ENCODE measurements at places on chromosomes 1 and 21.

GRCh38 chr1:247576514-247576913, 11.6 kb upstream of the OR2G2 start:
- H3K27ac ChIP-seq = no peak overlapping the region
- no peaks in the 10 kb centered on the region for H3K27me3 ChIP-seq
- DNase-seq = no peak
- no peaks in the 10 kb centered on the region for H3K4me1 ChIP-seq
- no peak overlapping the region for H3K4me3 ChIP-seq

DNA sequence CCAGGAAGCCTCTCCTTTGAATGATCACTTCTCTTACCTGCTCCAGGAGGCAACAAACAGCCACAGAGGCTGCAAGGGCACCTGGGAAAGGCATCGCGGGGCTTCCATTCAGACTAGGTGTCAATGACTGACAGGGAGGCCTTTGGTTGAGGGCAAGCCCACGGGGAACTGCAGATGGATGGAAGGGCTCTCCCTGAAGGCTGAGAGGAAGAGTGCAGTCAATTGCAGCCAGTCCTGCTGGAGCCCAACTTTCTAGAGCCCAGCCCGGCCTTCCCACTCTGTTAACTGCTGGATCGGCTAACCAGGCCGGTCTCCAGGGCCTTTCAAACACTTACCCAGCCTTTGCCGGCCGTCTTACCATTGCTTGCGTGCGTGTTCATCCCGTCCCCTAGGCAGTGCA, 89.3 kb downstream of the LACTBL1 start:
- H3K27ac ChIP-seq = no peak overlapping the region
- no peak overlapping the region for H3K4me3 ChIP-seq
- no peaks in the 10 kb centered on the region for H3K36me3 ChIP-seq
- no peaks in the 10 kb centered on the region for H3K27me3 ChIP-seq

DNA sequence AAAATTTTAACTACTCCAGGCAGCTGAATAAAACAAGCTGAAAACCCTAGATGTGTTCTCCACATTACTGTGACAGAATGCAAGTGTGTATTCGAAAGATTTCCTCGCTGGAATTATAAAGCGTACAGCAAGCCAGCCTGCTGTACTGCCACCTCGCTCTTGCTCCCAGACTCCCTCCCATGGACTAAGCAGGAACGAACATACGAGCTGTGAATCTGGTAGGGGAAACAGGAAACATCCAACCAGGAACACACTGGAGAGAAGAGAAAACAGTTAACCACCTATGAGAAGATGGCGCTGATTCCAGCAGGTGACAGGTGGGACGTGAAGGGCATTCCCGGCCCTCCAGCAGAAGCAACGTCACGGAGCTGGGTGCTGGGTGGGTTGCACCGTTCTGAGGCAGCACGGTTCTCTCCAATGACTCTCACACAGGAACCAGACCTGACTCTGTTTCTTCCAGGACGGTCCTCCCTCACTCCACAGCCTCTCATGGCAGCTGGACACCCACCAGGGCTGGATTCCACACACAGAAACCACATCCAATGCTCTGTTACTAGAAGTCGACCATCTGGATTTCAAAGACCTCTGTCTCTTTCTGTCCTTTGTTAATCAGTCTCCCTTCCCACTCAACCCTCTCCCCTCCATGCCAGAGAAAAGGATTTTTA, 219.2 kb downstream of the RERE start:
- no peaks in the 10 kb centered on the region for H3K27me3 ChIP-seq
- DNase-seq = no peak
- H3K36me3 ChIP-seq = no peaks in the 10 kb centered on the region
- H3K4me1 ChIP-seq = peaks cover 16% of the 10 kb centered on the region

DNA sequence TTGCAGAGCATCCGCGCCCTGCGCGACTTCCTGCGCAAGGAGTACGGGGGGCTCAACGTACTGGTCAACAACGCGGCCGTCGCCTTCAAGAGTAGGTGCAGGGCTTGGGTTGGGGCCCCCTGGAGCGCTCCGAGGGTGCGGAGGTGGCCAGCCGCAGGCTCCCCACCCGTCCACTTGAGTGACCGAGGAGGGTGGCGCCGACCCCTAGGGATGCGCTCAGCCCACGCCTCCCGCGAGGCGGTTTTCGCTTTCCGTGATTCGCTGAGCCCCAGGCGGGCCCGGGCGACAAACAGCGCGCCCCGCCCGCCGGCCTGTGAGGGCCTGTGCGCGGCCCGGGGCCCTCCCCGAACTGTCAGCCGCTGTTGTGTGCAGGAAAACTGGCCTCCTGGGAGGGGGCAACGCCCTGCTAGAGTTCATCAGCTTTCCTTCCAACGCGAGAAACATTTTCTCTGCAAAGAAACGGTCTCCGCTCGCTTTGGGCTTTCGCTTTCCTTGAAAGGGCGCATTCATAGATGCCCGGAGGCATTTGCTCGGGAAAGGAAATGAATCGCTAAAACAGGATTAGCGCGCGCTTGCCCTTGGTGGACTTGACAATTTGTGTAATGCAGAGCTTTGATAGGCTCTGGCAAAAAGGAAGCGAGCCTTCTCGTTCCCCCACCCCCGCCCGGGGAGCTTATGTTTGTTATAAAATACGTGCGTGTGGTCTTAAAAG, 668 bp downstream of the CBR3 start:
- no peak overlapping the region for H3K27ac ChIP-seq
- DNase-seq = no peak
- H3K36me3 ChIP-seq = no peaks in the 10 kb centered on the region
- peaks cover 8% of the 10 kb centered on the region for H3K4me1 ChIP-seq

DNA sequence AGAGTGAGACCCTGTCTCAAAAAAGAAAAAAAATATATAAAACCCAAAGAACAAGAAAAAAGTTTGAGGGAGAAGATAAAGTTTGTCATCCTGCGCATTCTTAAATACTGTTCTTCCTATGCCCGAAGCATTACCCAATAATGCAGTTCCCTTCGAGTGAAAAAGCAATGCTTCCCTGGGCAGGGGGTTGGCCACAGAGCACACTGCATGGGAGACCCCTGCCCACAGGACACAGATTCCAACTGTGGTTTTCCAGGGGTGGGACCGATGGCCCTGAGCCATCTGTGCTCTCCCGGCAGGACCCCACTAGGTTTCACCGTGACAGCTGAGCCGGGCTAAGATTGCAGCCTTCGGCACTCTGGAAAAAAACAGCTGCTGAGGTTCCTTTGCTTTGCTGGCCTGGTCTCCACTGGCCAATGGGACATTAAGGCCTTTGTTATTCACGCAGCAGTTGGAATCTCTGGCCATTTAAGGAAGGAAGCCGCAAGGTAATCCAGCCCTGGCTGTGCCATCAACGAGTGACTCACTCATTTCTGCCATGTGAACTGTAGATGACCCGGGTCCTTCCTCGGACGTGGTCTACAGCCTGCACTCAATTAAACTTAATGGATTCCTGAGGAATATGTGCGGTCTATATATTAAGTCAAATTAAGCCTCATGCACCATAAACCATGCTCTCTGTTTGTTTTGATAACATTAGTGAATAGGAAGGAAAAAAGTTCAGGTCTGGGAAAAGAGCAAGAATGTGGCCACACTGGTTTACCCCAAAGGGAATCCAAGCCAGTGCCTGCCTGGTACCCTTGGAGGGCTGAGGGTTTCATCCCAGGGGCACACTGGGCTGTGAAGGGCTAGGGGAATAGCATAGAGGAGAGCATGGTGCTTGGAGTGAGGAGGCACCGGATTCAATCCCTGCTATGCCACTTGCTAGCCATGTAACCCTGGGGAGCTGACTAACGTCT, 163.2 kb downstream of the ZBTB18 start:
- no peaks in the 10 kb centered on the region for H3K27me3 ChIP-seq
- H3K4me1 ChIP-seq = peaks cover 3% of the 10 kb centered on the region
- no peaks in the 10 kb centered on the region for H3K36me3 ChIP-seq
- no peak overlapping the region for H3K4me3 ChIP-seq
- no peak overlapping the region for H3K27ac ChIP-seq

DNA sequence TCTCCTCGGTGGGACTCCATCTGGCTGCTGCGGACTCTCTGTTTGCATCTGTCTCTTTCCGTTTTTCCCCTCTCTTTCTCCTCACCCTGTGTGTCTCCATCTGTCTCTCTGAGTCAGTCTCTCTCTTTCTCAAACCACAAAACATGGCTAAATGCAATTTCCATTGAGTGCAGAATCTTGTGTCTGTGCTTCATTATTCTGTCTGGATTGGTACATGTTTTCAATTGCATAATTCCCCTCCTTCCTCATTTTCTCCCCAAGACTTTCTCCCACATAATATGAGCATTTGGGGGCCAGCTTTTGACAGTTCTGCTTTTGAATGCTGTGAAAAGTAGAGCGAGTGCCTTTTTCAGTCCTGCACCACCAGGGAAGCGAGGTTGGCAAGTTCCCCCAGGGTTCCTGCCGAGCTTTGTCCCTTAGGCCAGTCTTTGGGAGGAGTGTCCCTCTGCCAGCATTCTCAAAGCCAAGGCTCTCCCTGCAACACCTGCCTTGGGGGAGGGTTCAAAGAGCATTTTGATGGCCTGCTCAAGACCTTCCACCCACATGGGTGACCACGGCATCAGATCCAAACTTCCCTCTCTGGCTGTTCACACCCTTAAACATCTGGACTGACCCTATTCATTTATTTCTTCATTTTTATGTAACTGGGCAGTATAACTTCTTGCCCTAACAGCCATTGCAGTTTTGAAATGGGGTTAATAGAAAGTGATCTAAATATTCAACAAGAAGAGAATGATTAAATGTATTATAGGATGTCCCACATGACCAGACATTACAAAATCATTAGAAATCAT, 32.8 kb upstream of the SCMH1 start:
- no peaks in the 10 kb centered on the region for H3K36me3 ChIP-seq
- no peak for DNase-seq
- peaks cover 1% of the 10 kb centered on the region for H3K27me3 ChIP-seq
- H3K27ac ChIP-seq = no peak overlapping the region
- H3K4me1 ChIP-seq = no peaks in the 10 kb centered on the region

GRCh38 chr1:168091720-168092550, 44.8 kb downstream of the GPR161 start:
- H3K27ac ChIP-seq = no peak overlapping the region
- H3K4me3 ChIP-seq = no peak overlapping the region
- DNase-seq = no peak

GRCh38 chr1:176595217-176595616, 132.2 kb downstream of the PAPPA2 start:
- no peak overlapping the region for H3K27ac ChIP-seq
- no peaks in the 10 kb centered on the region for H3K27me3 ChIP-seq
- no peaks in the 10 kb centered on the region for H3K4me1 ChIP-seq
- DNase-seq = no peak
- no peaks in the 10 kb centered on the region for H3K36me3 ChIP-seq

- H3K27ac ChIP-seq = no peak overlapping the region
- H3K4me1 ChIP-seq = no peaks in the 10 kb centered on the region
- no peaks in the 10 kb centered on the region for H3K27me3 ChIP-seq
- no peak overlapping the region for H3K4me3 ChIP-seq
- H3K36me3 ChIP-seq = peaks cover 27% of the 10 kb centered on the region
These were observed 47.1 kb downstream of the SSX2IP start for GRCh38 chr1:84643183-84643582.

DNA sequence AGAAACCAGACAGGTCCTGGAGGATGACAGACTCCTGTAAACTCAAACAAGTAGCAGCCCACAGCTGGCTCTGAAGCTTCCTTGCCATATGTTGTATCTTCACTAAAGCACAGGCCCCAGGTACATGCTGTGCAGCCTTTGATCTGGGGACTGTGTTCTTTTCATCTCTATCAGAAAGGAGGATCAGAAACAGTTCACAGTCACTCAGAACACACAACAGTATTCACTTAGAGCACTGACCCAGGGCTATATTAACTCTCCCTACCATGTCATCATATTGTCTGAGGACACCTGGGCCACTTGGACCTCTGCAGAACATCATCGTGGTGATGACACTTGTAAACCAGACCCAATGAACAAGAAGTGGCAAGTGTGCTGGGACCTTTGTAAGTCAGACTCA, 222.0 kb downstream of the SETD4 start:
- no peak overlapping the region for H3K27ac ChIP-seq
- no peak for DNase-seq
- no peaks in the 10 kb centered on the region for H3K4me1 ChIP-seq
- no peak overlapping the region for H3K4me3 ChIP-seq
- H3K27me3 ChIP-seq = no peaks in the 10 kb centered on the region
- H3K36me3 ChIP-seq = no peaks in the 10 kb centered on the region

DNA sequence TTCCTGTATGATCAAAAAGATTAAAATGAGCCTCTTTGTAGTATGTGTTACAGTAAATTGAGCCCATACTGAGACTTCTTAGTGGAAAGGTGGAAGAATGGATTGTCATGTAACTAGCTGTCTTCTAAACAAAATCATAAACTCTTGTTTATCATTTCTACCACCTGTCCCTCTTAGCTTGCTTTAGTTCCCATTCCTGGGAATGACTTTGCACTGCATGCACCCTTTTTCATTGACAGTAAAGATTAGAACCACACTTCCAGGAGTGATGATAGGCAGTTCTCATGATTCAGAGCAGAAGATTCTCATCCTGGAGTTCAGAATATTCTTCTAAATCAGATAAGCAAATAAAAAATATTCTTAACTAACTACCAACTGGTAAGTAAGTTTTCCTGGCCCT, 28.0 kb downstream of the DENND2D start:
- no peak overlapping the region for H3K27ac ChIP-seq
- peaks cover 78% of the 10 kb centered on the region for H3K36me3 ChIP-seq
- DNase-seq = no peak
- no peaks in the 10 kb centered on the region for H3K27me3 ChIP-seq
- no peaks in the 10 kb centered on the region for H3K4me1 ChIP-seq

GRCh38 chr1:191174298-191174697, 696.6 kb upstream of the BRINP3 start:
- H3K4me1 ChIP-seq = peaks cover 12% of the 10 kb centered on the region
- no peak overlapping the region for H3K27ac ChIP-seq
- no peaks in the 10 kb centered on the region for H3K36me3 ChIP-seq
- H3K27me3 ChIP-seq = no peaks in the 10 kb centered on the region
- no peak overlapping the region for H3K4me3 ChIP-seq

DNA sequence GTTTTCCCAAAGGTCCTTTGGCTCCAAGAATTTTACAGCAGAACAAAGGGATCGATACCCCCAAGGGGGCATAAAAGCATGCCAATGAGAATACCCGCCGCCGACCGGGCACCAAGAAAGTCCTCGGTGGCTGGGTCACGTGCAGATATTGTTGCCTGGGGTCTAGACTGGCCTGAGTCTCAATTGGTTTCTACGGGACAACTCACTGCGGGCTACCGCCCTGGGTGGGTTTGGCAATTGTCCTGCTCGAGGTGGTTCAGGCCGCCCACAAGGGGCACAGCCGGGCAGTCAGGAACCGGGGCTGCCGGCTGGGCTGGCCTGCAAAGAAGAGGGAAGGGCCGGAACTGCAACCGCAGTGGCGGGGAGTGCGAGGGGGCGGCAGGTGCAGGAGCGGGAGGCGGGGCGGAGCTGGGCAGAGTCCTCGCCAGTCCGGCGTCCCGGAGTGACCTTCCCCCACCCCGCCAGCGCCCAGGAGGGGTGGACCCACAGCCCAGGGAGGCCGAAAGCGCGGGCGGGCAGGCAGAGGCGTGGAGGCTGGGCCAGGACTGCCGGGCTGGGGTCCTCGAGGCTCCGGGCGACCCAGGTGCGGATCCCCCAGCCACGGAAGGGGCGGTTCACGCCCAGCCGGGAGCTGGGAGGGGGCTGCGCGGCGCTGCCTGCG, 926 bp upstream of the ATP1B1 start:
- H3K4me1 ChIP-seq = peaks cover 34% of the 10 kb centered on the region
- no peaks in the 10 kb centered on the region for H3K27me3 ChIP-seq
- H3K4me3 ChIP-seq = peak overlapping the region; percentile 88
